ENCODE measurements at places on chromosomes 2 and 18.
A peak's percentile ranks its signal among the peaks of the same experiment; 100 is the strongest.

DNA sequence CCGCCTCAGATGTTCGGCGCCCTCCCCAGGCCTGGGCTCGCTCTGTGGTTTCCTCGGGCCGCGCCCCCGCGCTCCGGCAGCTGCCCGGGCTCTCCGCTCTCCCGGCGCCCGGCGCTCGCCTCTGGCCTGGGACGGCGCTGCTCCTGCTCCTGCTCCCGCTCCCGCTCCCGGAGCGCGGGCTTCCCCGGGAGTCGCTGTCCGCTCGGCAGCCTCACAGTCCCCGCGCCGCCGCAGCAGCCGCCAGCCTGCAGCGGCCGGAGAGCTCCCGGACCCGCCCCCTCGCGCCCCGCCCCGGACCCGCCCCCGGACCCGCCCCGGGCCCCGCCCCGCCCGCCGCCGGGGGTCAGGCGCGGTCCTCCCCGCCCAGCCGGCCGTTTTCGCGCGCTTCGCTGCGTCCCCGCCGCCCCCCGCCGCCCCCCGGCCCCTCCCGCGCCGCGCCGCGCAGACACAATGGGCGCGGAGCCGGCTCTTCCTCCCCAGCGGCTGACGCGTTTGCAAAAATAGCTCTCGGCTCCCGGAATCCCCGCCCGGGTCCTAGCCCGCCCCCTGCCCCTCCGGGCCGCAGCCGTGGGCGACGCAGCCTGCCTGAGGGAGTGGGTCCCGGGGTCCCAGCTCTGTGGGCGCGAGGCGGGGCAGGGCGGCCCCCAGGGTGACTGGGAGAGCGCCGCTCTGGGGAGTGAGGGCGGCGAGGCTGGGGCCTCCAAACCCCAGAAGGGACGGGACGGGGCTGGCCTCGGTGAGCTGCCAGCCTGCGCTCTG is at the start of gene ARL4C:
TSS of gene ARL4C (minus strand) at position 247 of the 759 bp plus-strand sequence. CDS start 495 bp downstream, outside the sequence.
- no peak for DNase-seq

DNA sequence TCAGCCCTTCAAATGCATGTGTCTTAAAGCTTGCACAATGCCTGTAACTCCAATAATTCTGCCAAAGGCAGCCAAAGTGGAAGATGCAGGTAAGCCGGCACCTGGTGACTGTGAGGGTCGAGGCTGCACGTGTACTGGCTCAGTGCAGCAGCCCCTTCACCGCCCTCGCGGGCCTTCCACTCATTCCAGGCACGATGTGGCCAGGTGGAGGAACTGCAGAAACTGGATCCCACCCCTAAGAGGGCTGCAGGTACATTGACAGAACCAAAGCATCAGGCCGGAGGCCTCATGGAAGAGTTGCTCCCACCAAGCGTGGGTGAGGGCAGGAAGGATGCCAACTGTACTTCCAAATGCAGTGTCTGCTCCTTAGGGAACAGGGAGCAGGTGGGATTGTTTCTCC is 253.4 kb downstream of the HDAC4 start:
- no peak for DNase-seq

DNA sequence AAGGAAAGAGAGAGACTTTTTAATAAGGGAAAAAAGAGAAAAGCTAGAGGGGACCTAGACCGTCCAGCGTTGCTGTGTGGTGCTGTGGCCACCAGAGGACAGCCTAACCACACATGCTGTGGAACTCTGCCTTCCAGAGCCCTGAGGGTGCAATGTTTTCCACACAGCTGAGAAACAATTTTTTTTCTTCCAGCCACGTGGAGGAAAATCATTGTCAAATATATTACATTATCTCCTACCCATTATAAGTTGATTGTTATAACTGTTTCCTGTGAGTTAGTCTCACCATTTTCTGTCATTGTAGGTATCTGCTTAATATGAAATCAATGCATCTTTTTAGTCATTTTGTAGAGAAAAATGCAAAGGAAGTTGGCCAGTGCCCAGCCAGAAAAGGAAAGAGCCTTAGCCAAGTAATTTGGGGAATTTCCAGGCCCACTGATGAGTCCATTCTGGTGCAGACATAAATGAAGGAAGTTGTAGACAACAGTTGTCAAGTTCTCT is 5.9 kb upstream of the MRPL19 start:
- no peak for DNase-seq

DNA sequence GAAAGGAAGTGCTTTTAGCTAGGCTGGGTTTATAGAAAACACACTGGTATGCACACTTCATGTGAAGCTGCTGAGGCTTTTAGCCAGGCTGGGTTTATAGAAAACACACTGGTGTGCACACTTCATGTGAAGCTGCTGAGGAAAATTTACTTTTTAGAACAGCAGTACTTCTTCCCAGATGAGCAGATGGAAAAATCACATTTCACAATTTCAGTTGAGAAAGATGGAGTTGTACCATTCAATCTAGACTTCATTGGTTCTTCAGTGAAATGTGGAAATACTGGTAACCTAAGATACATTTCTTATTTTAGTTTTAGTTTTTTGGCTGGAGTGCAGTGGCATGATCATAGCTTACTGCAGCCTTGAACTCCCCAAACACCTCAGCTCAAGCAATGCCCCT is 11.1 kb downstream of the SNTG2 start:
- DNase-seq, result no peak

- DNase-seq, result no peak
Observed at GRCh38 chr2:20451761-20452499, 5.1 kb downstream of the RHOB start.

- DNase-seq, result peak; percentile 50
Observed at GRCh38 chr2:223727562-223727961, 109.8 kb downstream of the AP1S3 start.

DNA sequence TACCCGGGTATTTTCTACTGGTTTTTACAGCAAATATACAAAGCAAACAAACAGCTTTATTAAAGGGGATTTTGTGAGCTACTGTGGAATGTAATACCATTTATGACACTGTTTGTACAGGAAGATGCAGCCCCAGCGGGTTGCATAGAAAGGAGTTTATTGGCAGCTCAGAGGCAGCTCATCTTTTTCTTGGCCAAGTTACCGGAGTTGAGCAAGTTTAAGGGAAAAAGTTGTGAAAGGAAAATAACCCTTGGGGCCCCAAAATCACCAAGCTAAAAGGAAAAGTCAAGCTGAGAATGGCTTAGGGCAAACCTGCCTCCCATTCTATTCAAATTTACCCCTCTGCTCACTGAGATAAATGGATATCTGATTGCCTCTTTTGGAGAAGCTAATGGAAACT is 60.8 kb downstream of the MOB4 start:
- no peak for DNase-seq

DNA sequence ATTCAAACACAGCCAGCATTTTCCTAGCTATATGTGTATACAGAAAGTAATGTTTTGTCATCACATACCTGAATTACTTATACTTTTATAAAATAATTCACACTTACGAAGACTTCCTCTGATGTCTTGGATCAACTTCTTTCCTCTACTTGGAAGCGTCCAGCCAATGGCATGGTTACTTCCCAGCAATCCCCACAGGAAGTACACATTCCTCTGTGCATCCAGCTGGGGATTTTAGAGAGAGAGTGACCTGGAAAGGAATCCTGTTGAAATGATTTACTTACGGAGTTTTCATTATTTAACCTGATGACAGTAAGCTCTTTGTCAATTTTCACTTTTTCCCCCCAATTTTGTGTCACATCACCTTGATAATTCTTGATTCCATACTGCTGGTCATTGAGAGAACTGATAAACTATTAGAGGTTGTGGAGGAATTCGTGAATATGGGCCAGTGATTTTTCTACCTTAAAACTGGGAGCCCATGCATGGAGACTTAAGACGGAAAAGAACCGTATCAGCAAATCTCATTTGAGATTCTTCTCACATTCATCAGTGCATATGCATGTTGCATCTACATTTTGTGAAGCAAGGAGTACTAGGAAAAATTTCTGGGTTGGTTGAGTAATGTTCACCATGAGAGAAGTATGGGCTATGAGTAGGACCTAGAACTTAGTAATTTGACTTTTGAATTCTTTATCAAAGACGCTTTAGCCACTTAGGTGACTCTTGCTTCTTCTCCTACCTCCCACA is 9.0 kb upstream of the IL18R1 start:
- no peak for DNase-seq

DNA sequence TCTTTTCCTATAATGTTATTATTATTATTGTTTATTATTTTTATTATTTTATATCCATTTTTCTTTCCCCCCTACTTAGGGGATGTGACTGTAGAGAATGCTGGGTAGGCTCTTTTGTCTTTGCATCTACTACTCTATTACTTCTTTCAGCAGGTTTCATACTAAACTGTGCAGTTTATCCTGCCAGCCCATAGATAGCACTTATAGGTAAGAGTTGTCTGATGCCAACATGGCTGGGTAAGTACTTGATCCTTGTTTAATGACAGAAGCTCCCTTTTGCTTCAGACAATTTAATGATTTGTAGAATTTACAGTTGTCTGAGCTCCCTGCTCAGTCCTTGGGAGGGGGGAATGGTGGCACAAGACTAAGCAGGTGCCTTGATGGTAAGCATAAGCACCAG is 262.9 kb upstream of the CDH2 start:
- DNase-seq, result no peak

- no peak for DNase-seq
Observed at GRCh38 chr2:184006998-184007397, 591.3 kb upstream of the ZNF804A start.

GRCh38 chr2:88489181-88489580 is 36.7 kb upstream of the FOXI3 start:
- DNase-seq, result no peak

GRCh38 chr2:45180779-45181178 is 171.5 kb upstream of the SIX2 start:
- DNase-seq, result no peak

- DNase-seq, result no peak
Observed at GRCh38 chr2:9178904-9179571, 27.6 kb upstream of the ASAP2 start.

DNA sequence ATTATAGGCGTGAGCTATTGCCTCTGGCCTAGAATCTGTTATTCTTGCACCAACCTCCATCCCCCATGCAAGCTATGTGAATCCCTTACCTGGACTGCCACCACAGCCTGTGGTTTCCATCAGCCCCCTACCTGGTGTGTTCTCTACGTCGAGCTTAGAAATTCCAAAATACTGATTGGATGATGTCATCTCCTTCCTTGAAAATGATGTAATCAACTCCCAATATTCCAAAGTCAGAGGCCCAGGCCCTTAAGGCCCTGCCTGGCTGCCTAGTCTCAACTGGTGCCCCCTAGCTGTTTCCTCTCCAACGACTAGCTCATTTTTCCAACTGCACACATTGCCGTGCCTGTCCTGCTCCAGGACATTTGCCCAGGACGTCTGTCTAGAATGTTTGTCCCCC is 41.3 kb upstream of the GBX2 start:
- DNase-seq, result peak; percentile 7

DNA sequence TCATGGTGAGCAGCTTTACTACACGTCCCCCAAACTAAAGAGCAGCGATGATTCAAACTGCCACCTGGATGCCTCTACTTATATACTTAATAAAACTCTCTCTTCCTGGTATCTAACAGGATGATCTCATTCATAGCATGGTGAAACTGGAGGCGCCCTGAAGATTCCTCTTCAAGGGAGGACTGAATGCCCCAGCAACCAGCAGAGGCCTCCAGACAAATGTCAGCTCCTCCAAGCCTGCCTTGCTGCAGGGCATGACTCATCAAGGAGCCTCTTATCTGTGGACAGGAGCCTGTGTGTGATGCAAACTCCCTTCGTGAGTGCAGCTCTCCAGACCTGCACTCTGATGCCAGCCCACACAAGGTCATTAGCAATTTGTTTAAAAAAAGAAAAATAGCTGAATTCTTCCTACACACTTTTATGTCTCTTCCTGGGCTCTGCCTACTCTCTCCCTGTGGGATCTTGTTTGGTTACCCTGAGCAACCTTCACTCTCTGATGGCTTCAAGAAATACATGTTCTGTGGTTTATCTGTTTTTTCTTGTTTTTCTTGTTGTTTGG is 30.2 kb downstream of the LONRF2 start:
- no peak for DNase-seq

- DNase-seq, result no peak
Observed at GRCh38 chr2:216394881-216395280, 17.4 kb upstream of the SMARCAL1 start.

- no peak for DNase-seq
Observed at GRCh38 chr18:58862851-58863538, 1.7 kb upstream of the ZNF532 start.

- no peak for DNase-seq
Observed at GRCh38 chr18:60319129-60319528, 53.4 kb downstream of the MC4R start.

DNA sequence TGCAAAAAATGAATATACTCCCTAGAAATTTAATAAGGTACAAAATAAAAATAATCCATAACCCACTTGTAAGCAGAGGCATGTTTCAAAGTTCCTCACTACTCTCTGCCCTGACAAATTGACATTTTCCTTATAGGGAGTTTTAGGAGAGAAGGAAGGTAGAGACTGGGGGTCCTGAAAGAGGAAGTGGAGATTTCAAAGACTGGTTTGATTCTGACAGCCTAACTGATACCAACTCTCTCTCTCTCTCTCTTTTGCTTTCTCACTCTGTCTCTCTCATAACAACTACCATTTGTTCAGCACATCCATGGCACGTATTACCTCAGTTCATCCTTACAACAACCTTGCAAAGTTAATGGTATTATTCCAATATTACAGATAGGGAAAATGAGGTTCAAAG is 18.6 kb downstream of the FZD7 start:
- DNase-seq, result no peak

- no peak for DNase-seq
Observed at GRCh38 chr18:10759241-10759640, 233.4 kb downstream of the NAPG start.

DNA sequence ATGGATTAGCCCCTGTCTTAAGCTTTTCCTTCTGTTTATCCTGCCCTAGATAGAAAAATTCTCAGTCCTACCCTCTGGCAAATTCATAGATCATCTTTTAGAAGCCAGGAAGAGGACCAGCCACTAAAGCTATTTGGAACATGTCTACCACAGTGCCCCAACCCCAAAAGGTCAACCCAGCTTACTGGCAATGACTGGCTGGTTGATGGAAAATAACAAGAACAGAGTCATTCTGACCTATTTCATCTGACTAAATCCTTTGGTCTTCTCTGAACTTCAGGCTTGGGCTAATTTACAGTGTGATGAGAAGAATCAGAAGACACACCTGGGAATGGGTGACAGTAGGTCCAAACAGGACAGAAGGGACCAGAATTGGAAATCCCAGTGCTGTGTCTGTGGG is 227.3 kb upstream of the CCDC68 start:
- DNase-seq, result no peak

GRCh38 chr18:48459016-48459415 is 49.8 kb upstream of the ZBTB7C start:
- DNase-seq, result no peak

DNA sequence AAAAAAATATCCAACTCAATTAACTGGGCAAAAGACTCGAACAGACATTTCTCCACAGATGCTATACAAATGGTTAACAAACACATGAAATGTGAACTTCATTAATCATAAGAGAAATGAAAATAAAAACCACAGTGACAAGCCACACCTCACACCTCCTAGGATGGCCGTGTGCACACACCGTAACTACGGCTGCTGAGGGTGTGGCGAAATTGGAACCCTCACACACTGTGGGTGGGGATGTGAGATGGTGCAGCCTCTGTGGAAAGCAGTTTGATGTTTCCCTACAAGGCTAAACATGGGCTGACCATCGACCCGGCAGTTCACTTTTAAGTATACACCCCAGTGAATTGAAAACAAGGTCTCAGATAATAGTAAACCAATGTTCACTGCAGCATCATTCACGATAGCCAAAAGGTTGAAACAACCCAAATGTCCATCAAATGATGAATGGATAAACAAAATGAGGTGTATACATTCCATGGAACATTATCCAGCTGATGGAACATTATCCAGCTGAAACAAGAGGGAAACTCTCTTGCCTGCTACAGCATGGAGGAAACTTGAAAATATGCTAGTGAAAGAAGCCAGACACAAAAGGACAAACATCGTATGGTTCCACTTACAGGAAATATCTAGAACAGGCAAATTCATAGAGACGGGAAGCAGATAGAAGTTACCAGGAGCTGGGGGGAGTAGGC is 32.2 kb downstream of the ZAP70 start:
- no peak for DNase-seq
